ENCODE measurements at places on chromosomes 1 and 21.

DNA sequence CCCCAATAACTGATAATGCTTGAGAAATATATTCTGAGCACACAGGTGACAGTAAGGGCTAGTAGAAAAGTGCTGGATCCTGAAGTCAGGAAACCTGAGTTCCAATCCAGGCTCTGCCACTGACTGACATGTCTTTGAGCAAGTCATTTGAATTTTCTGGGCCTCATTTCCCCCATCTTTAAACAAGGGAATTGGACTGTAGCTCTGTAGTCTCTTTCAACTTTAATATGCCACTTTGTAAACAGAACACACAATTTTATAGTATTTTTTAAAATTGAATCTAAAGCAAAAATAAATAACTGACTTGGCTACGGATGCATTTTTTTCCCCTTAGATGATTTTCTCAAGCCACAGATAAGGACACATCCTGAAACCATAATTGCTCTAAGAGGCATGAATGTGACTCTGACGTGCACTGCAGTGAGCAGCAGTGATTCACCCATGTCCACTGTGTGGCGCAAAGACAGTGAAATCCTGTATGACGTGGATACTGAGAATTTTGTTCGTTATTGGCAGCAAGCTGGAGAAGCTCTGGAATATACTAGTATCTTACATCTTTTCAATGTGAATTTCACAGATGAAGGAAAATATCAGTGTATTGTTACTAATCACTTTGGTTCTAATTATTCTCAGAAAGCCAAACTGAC, 37.0 kb downstream of the LRIG2 start:
- no peak for DNase-seq

DNA sequence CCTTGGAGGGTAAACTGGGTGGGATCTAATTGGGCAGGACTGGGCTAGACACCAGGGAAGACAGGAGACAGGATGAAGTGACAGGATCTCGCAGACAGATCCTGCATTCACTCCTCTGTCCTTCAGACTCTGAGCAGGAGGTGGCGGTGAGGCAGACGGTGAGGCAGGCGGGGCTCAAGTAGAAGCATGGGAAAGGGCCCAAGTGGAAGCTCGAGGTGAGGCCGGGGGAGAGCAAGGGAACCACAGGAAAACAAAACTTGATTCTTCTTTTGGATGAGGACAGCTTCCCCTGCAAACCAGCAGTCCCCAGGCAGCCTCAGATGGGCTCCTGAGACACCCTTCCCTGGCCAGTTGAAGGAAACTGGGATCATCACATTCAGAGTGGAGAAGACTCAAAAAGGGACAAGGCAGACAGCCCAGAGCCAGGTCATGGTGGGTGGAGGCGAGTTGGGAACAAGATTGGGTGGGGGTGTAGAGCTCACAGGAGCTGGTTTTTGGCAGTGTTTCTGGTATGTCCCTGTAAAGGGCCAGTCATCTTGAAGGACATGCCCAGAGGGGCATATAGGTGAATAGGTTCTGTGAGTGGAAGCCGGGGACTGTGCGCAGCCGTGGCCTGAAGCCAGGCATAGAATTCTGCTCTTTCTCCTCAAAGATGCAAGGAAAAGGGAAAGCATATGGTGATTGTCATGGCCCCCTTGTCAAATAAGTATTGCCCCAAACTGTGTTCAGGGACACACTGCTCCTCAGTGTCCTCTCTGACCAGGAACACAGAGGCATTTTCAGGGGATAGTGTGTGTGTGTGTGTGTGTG, 18.0 kb downstream of the INKA2 start:
- DNase-seq, result no peak

DNA sequence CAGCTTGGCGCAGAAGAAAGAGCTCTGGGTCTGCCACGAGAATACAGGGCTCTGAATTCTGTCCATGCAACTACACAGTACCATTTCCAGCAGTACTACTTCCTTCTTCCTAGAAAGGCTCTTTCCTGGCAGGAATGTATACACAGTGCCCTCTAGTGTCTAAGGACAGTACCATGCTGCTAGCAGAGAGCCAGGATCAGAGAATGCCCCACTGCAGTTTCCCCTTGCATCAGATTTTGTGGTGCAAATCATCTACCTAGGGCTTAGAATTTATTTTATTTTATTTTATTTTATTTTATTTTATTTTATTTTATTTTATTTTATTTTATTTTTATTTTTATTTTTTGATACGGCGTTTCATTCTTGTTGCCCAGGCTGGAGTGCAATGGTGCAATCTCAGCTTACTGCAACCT, 50.8 kb downstream of the PAX7 start:
- no peak for DNase-seq

- no peak for DNase-seq
These were observed 20.2 kb downstream of the LMOD1 start for GRCh38 chr1:201925981-201926645.

GRCh38 chr1:111992476-111992875, 3.0 kb upstream of the KCND3 start:
- DNase-seq, result no peak

- DNase-seq, result peak; percentile 6
These were observed 560 bp downstream of the PLEKHM2 start for GRCh38 chr1:15684468-15685291.

DNA sequence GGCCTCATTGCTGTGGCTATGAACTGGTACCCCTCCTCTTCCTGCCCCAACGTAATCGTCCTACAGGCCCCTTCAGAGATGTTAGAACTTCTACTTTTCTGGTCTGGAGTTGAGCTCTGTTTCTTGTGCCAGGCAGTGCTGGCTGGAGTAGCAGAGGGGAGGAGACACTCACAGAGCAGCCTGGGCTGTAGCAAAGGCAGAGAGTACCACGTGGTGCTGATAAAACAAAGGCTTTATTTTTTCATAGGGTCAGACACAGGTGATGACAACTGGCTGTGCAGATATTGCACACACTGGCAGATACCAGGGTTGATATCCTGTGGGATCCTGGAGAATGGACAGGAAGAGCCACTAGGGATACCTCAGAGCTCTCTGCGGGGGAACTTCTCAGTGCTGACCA, 23.2 kb downstream of the CRCT1 start:
- no peak for DNase-seq

GRCh38 chr1:237062976-237063375, 21.0 kb downstream of the RYR2 start:
- DNase-seq, result no peak

DNA sequence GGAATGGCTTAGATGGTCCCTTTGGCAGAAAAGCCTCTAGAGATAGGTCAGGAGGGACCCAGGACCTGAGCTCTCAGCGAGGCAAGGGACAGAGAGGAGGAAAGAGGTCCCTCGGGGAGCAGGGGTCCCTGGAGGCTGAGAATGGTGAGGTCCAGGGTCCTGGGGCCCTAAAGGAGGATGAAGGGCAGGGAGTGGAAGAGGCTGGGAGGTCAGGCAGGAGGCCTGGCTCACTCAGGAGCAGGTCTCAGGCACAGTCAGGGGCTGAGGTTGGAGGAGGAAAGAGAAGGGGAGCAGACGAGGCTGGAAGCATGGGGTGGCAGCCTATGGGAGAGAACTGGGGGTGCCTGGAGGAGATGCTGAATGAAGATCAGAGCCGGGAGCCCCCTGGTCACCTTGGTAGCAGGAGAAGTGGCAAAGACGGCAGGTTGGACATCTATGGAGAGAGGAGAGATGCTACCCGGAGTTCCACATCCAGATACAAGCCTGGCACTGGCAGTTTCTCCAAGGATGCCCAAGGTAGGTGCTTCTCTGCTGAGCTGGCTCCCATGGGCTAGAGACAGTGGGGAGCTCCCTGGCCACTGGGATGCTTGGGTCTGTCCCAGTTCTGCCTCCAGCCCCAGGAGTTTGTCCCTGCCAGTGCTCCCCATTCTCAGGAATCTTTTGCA, 22.6 kb downstream of the IGFN1 start:
- no peak for DNase-seq

DNA sequence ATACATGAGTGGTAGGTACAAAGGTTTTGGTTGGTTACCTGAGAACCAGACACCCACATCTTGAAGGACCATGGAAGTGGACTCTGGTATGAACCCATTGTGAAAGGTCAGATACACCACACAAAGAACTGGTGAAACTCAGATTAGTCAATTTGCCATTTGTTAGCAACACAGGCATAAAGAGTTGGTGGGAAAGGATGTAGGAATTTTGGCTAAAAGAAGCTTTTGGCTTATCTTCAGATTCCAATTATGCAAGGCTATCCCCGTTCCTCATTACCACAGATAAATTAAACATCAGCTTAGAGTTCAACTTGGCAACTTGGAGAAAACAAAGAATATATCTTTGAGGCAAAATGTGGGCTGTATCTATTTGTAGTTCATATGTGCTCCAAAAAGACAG, 87.0 kb upstream of the IRF2BP2 start:
- DNase-seq, result no peak

DNA sequence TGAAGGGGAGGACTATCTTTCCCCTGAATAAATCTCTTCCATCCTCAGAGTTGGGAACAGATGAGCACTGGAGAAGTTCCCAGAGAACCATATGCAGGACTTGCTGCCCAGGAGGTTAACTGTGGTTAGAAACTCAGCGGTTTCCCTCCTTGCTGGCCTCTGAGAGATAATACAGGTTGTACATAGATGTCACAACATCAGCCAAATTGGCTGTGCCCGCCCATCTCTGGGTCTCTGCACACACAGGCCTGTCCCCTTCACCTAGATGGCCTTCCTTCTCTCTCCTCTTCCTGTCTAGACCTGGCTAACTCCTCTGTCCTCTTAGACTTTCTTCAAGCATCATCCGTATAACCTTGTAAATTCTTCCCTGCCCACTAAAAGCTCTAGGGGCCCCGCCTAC, 5.7 kb downstream of the RGS5 start:
- no peak for DNase-seq

DNA sequence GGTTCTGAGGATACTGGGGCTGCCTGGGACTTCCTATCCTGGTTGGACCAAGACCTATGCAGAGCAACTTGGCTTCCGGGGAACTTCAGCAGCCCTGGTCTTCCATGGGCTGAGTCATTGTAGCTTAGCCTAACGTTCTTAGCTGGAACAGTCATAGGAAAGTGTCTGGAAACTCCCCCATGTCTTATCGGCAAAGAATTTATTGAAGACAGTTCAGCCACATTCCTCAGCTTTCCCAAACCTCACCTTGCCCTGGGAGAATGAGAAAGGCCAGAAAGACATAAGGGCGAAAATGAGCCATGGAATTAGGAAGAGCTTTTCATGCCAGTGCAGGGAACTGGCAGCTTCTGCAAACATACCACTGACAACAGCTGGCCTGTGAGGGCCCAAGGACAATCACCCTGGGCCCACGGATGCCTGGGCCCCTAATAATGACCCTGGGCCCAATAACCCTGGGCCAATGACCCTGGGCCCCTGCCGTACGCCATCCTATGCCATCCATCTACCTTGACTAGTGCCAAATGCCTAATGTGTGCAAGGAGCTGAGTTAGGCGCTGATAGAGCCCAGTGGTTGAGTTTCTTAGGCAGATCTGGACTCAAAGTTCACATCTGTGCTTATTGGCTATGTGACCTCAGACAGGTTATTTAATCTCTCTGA, 114.4 kb upstream of the GADD45A start:
- no peak for DNase-seq

GRCh38 chr1:85060038-85060437, 11.7 kb upstream of the MCOLN3 start:
- no peak for DNase-seq

- DNase-seq, result no peak
These were observed 17.2 kb downstream of the NFYC start for GRCh38 chr1:40708750-40709099.

DNA sequence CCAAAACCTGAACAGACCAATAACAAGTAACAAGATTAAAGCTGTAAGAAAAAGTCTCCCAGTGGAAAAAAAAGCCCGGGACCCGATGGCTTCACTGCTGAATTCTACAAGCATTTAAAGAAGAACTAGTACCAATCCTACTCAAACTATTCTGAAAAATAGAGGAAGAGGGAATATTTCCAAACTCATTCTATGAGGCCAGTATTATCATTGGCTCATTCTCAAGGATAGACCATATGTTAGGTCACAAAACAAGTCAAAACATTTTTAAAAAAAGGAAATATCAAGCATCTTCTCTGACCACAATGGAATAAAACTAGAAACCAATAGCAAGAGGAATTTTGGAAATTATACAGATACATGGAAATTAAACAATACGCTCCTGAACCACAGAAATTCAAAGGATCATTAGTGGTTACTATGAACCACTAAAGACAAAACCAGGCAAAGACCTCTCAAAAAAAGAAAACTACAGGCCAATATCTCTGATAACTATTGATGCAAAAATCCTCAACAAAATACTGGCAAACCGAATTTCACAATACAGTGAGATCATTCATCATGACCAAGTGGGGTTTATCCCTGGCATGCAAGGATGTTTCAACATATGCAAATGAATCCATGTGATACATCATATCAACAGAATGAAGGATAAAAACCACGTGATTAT, 13.9 kb upstream of the IL20 start:
- no peak for DNase-seq

DNA sequence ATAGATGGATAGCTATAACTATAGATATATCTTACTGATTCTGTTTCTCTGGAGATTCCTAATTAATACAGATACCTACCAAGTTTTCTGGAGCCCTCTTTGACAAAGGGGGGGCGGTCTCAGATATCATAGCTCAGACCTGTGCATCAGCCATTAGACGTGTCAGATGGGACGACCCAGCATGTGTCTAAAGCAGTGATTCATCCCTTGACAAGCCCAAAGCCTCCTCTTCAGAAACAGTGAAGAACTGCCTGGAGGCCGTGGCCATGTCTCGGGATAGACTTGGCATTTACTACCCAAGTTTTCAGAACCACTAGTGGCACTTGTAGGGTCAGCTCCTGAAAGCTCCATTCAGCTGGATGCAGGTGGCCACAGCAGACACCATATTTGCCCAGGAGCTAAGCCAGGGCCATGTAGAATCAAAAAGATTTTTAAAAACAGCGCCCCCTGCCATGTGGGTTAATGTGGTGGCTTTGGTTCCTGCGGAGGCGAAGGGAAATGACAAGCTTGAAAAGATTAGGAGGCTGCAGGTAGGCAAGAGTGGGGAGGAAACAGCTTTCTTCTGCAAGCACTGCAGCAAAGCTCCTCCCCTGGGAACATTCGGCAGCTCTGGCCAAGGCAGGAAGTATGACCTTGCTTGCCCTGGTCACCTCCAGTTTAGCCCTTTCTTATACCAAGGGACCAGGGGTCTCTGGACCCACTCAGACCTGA, 82.2 kb downstream of the FBXO2 start:
- no peak for DNase-seq

DNA sequence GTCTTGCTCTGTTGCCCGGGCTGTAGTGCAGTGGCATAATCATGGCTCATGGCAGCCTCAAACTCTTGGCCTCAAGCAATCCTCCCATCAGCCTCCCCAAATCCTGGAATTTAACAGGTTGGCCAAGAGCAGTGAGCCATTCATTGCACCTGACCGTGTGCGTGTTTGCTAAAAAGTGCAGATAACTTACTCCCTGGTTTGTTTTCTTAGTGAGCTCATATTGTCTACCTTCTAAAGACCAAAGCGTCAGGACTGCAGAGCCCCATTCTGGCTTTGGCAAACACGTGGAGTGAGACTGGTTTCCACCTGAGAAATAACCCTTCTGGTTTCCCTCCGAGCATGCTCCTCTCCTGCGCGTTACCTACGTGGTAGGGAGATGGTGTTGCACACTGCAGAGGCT, 32.2 kb upstream of the CA6 start:
- no peak for DNase-seq

GRCh38 chr1:112460615-112461014, 48.1 kb upstream of the WNT2B start:
- no peak for DNase-seq

- no peak for DNase-seq
These were observed 172.4 kb downstream of the VPS13D start for GRCh38 chr1:12402159-12402673.

All from stimulated activated CD4-positive, alpha-beta T cell treated with anti-CD3 and anti-CD28 coated beads, Interleukin-1b, Interleukin-23, amount 100 ng/mL, for 24 hours (primary cell).